ENCODE measurements at places on chromosomes 7 and 10.

- DNase-seq, result no peak
Measured at GRCh38 chr10:113911839-113912238, 57.4 kb downstream of the NHLRC2 start.

- no peak for DNase-seq
Measured at GRCh38 chr7:136698231-136698630, 170.2 kb upstream of the CHRM2 start.

GRCh38 chr10:12703813-12704212, 297.7 kb downstream of the CCDC3 start:
- no peak for DNase-seq

DNA sequence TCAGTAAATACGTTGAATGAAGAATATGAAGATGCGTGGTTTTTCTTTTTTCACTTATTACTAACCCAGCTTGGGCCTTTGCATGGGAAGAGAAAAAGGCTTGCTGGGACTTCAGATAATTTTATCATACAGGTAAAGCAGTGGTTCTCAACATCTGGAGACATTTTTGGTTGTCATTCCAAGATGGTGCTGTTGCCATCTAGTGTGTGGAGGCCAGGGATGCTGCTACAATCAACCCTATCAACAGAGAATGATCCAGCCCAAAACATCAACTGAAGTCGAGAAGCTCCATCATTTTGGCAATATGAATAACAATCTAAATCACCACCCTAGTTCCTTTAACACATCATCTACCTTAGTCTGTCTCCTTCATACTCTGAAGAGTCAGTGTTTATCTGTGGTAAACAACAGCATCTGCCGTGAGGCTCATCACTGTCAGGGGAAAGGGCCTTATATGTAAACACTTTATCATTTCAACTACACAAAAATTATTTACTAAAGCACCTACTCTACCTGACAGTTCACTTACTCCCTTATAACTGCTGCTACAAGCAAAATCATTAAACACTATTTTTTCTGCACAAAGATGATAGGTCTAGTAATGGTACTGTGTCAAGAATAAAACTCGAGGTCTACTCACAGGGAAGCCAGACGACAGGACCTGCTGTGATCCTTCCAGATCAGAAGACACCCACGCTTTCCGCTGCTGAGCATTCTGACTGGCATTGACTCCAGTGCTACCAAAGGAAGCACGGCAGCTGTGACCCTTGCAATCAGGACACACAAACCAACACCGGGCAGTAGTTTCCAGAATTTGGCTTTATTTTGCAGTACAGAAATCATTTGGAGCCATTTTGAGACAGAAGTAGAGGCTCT, 48.6 kb downstream of the GDI2 start:
- DNase-seq, result no peak

DNA sequence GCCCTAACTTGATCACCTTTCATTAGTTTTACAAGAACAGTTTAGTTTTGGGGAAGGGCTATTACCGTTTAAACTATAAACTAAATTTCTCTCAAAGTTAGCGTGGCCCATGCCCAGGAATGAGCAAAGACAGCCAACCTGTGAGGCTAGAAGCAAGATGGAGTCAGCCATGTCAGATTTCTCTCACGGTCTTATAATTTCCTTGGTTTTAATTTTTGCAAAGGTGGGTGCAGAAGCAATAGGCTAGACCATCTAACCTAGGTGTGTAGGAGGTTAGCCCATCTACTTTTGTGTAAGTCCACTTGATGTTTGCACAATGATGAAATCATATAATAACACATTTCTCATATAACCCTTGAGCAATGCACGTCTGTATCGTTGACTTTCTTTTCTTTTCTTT, 8.9 kb downstream of the CCL24 start:
- no peak for DNase-seq

DNA sequence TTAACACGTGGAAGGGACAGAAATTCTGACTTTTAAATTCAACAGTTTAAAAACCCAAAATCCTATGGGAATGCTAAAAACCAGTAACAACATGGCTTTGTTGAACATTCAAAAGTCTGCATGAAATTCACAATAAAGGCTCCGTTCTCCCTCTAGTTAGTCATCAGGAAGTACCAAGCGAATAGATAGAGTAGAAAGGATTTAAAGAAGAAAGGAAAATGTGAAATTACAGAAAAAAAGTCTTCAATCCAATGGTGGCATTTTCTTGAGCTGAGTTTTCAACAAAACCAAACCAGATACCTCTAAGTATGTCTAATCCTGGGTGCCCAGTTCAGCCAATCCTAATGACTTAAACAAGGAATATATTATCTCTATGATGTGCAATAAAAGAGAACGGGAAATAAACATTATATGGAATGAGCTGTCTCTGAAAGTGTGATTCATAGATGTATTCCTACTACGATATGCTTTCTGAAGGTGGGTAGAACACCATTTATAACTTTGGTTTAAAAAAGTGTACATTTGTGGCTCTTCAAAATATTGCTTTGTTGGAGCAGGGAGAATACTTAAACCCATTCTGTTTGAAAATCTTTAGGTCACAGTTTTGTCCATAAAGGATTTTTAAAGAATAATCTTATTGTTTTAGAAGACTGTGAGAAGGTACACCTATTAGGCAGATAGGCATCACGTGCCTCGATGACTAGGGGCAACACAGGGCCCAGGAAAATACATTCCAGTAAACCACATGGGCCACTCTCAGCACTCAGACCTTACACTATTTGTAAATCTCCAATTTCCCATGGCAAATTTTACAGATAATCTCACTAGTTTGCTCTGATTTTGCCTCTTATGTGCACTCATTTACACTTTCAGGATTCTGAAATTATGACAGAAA, 87.7 kb downstream of the CUBN start:
- no peak for DNase-seq

DNA sequence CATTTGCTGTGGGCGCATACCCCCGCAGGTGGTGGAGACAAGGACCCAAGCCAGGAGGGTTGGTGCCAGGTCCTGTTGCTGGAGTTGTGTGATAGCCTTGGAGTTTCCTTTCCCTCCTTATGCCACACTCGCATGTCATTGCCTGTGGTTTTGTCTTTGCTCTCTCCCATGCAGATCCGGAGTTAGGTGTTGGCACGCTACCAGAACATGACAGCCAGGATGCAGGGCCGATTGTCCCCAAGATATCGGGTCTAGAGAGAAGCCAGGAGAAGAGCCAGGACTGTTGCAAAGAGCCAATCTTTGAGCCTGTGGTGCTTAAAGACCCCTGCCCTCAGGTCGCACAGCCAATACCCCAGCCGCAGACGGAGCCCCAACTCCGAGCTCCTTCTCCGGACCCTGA, 369.2 kb upstream of the GALNT17 start:
- no peak for DNase-seq

- no peak for DNase-seq
Measured at GRCh38 chr7:43441231-43442130, 141.4 kb upstream of the STK17A start.

DNA sequence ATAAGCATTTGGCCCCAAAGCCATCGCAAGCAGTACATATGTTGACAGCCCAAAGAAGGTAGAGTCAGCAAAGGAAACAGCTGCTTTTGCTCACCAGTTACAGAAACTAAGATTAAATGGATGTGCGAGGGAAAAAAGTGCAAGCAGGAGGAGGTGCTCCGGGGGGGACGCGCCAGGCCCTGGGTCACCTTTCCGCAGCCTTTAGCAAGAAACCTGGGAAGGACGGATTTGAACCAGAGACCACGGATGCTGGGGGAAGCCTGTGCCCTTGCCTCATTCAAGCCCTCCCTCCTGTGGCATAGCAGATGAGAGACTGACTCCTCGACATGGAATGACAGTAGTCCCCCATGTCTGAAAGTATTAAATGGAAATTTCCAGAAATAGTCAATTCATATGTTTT, 405.6 kb upstream of the PRKCQ start:
- no peak for DNase-seq

DNA sequence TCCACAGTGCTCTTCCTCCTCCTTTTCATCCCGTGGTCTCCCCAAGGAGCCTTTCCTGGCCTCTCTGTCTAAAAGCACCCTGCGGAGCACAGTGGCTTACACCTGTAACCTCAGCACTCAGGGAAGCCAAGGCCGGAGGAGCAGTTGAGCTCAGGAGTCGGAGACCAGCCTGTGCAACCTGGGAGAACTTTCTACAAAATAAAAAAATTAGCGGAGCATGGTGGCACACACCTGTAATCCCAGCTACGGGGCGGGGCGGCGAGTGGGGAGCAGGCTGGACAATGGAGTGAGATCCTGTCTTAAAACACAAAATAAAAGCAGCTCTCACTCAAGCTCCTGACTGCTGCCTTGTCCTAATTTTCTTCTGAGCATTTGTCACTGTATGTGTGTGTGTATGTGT, 1.4 kb upstream of the COBL start:
- no peak for DNase-seq

DNA sequence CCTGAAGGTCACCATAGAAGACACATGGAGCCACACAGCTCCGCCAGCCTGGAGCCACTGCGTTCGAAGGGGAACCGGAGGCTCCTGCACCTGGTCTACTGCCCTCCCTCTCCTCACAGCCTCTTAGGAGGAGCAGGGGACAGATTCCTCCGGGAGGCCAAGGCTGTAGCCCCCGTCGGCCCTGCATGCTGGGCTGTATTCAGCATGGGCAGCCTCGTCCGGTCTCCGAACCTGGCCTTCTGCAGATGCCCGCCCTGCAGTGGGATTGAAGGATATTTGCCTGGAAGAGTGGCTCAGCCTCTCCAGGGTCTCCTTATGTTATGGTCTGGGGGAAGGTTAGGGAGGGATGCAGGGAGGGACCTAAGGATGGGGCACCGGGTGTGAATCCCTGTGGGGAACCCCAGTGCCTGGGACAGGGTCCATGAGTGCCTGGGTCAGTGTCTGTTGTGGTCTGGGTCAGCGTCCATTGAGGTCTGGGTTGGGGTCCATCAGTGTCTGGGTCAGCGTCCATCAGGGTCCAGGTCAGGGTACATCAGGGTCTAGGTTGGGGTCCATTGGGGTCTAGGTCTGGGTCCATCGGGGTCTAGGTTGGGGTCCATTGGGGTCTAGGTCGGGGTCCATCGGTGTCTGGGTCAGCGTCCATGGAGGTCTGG, 13.0 kb upstream of the SCART1 start:
- DNase-seq, result no peak

- DNase-seq, result no peak
Measured at GRCh38 chr7:120813546-120814252, 44.2 kb downstream of the TSPAN12 start.

- DNase-seq, result no peak
Measured at GRCh38 chr10:100982916-100983830, 4.1 kb downstream of the MRPL43 start.

DNA sequence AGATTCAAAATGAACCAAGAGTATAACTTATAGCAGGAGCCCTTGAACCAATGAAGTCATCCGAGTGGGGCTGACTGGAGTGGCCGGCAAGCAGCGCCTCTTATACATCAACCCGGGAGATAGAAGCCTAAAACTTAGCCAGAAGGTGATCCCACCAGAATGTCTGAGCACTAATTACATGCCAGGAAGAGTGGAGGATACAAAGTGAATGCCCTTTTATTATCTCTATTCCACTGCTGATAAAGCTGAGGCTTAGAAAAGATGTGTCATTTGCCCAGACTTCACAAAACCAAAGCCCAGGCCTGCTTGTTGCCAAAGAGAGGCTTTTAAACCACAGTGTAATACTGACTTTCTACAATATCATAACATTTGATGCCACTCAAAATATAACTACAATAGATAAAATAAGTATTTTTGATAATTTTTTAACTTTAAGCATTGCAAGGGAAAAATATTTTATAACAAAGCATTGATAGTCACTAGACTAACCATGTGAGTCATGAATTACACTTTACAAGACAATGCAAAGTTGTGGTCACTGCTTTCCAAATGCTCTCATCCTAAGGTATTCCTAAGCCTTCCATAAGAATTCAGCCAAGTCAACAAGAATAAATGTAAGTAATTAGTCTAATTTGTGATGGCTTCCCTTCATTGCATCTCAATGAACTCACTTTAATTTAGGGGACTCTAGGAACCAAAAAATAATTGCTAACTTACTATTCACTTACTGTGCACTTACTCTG, 58.6 kb upstream of the ARID5B start:
- DNase-seq, result no peak

- DNase-seq, result no peak
Measured at GRCh38 chr10:78600740-78601139, 468.0 kb upstream of the ZMIZ1 start.

- no peak for DNase-seq
Measured at GRCh38 chr7:3730276-3730675, 429.2 kb downstream of the SDK1 start.

GRCh38 chr7:131921016-131921415, 364.6 kb upstream of the PODXL start:
- no peak for DNase-seq

DNA sequence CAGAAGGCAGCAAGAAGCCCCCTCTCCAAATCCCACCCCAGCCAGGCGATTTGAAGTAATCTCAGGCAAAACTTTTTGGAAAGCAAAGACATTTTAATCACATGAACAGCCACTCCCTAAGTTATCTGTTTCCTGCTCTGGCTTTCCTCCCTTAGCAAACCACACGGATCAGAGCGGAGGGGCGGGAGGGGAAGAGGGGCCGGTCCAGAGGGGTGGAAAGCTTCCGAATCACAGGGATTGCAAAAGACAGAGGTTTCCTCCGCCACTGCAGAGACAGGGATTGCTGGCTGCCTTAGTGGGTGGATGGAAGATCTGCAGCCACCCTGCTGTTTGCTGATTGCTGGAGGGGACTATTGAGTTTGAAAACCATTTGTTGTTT, 41.2 kb downstream of the ZCCHC24 start:
- no peak for DNase-seq

GRCh38 chr10:132517951-132518521, 19.6 kb upstream of the INPP5A start:
- no peak for DNase-seq

GRCh38 chr10:29266641-29267040, 22.2 kb upstream of the LYZL1 start:
- DNase-seq, result no peak

- no peak for DNase-seq
Measured at GRCh38 chr7:108235451-108236061, 105.4 kb upstream of the LAMB4 start.

DNA sequence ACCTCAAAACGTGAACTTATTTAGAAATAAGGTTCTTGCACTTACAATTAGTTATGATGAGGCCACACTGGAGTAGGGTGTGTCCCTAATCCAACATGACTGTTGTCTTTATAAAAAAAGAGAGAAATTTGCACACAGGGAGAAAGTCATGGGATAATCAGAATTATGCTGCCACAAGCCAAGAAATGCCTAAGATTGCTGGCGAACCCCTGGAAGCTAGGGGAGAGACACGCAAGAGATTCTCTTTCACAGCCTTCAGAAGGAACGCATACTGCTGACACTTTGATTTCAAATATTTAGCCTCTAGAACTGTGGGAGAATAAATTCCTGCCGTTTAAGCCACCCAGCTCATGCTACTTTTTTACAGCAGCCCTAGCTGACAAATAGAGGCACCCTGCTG, 138.3 kb downstream of the CCDC71L start:
- DNase-seq, result no peak

DNA sequence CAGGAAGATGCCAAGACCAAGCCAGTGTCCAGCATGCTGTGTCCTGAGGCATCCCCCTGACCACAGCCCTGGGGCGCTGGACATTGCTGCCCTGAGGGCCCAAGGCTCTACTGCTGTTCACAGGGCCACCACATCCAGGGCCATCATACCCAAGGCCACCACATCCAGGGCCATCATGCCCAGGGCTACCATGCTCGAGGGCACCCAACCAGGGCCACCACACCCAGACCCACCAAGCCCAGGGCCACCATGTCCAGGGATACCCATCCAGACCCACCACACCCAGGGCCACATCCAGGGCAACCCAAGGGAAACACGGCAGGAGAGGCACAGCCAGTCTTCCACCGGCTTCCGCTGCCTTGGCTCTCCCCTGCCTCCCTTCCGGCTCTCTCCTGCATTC, 17.1 kb downstream of the STK32C start:
- DNase-seq, result no peak

- no peak for DNase-seq
Measured at GRCh38 chr10:118520116-118520742, 75.2 kb downstream of the PRLHR start.

All from T-helper 1 cell (primary cell).